CD4-positive, alpha-beta memory T cell (primary cell): ENCODE measurements at places on chromosomes 11 and 22. TPM values are rescaled to one million over a fixed set of nuclear protein-coding genes. Genes with fewer than 3 reads are reported as not detected.

The MPEG1 gene
- polyA plus RNA-seq, result 0.14 TPM

The GGTLC2 gene
- polyA plus RNA-seq, result not detected

The TIMP3 gene
- not detected for polyA plus RNA-seq

The TENM4 gene
- 0.25 TPM for polyA plus RNA-seq

The SMC1B gene
- not detected for polyA plus RNA-seq

The OR52N4 gene
- 0.50 TPM for polyA plus RNA-seq

The OR51E2 gene
- polyA plus RNA-seq, result not detected

The OR51B6 gene
- polyA plus RNA-seq, result not detected

The PLAAT5 gene
- not detected for polyA plus RNA-seq

The NAALADL1 gene
- polyA plus RNA-seq, result 16.6 TPM
